ENCODE measurements at places on chromosomes 6 and 20.

DNA sequence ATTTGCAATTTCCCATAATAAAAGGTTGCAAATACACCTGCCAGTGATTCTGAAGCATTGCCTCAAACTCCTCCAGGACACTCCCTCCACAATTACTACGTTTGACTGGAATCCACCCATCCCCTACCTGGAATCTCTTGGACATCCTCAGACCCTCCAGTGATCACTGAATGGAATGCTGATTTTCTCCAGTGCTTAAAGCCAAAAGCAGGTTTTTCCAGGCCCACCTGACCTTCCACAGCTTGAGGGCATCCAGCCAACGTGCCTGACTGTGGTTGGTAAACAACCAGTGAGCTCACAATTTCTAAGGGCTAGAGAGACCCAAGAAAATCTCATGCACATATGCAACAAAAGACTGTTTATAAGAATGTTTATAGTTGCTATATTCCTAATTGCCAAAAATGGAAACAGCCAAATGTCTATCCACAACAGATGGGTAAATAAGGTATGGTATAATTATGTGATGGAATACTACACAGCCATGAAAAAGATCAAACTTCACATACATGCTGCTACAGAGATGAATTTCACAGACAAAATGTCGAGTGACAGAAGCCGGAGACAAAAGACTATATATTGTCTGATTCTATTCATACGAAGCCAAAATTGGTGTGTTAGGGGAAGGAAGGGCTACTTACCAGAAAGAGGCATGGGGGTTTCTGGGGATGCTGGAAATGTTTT lies 147.1 kb upstream of the RREB1 start:
- DNase-seq, result no peak

DNA sequence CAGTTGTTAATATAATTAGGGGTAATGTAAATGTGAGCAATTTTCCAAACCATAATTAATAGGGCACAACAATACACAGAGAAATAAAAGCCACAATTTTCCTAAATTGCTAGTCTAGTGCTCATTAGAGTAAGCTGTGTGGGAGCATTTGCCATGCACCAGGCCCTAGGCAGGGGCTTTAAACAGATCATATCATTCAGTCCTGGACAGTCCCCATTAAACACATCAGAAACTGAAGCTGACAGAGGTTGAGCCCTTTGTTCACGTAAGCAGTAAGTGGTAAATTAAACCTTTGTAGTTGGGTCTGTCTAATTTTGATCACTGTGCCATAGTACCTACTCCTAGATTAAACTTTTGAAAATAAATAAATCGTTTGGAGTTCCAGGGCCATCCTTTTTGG lies 931.1 kb downstream of the C6orf118 start:
- no peak for DNase-seq

- DNase-seq, result no peak
Observed at GRCh38 chr20:14489544-14489943, 152.1 kb upstream of the FLRT3 start.

DNA sequence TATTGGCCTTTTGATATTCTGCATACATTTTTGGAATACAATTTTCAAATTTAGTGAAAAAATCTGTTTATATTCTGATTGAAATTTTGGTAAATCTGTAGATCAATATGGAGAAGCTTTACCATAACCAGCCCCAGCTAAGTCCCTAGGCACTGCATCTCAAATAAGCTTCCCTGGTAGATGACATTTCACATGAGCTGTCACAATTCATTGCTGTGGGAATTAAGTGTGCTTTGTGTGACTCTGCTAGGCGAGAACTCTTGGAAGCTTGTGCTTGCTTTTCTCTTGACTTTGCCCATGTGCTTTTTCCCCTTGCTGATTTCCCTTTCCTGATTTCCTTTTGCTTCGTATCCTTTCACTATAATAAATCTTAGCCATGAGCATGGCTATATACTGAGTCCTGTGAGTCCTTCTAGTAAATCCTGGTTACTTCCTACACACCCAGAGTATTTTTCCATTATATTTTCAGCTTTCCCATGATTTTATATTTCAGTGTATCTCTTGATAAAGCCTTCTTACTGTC lies 166.5 kb upstream of the MMS22L start:
- no peak for DNase-seq

DNA sequence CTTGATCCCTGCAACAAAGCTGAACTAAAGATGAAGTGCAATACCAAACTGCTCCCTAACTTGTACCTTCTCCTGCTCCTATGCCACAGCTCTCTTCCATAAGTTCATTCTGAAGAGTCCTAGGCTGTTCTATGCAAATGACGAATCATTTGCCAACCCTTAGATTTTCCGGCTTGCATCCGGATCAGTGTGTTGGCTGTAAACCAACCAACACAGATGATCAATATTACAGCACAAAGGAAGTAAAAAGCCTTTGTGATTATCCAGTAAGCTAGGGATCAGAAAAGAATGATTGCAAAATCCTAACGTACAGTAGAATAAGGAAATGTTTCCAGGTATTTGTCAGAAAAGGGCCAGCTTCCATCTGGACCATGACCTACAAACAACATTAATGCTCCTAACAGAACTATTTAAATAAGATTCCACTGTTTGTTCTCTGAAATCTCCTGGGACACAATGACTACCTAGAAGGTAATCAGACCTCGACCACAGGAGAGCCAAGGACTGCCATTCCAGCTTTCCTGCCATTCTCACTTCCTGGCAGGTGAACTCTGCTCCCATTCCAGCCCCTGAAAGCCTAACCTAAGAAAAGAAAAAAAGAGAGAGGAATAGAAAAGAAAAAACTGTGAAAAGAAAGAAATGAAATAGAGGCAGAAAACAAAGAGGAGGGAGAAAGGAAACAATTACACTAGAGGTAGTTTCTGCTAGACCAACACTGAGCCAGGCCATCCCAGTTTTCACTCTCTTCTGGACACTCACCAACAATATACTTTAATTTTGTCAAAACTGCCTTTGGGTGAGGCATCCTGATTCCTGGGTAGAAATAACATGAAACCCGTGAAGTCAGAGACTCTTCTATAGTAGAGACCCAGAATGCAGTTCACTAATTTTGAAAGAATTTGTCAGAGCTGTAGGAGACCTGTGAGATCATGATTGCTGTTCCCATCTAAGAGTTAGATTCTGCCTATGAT lies 19.7 kb downstream of the GMDS start:
- no peak for DNase-seq

DNA sequence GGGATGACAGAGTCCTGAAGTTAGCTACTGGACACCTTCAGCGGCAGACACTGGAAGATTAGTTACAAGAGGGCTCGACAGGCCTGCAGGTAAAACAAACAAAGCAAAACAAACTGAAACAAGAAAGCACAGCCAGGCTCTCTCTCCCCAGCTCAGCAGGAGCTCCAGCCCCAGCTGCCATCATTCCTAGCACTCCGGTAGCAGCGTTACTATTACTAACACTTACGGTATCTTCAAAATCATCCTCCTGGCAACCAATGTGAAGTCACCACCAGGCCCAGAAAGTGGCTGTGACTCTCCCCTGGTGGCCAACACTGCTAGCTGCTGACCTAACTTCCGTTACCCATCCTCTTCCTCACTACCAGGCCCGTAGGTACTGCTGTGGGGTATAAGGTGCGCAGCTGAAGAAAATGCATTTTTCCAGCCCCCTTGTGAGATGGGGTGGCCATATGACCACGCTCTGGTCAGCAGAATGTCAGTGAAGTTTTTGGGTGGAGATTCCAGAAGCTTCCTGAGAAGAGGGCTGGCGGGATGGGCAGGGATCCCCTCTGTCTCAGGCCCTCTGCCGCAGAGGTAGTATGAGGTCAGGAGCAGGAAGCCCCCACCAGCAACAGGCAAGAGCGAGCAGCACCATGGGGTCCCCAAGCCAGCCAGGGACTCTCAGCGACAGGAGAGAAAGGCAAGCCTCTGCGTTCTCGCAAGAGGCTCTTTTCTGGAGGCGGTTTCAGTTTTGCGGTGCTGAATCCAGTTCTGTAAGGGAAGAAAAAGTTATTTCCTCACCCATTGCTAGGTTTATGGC lies 37.4 kb upstream of the TBXT start:
- DNase-seq, result peak; percentile 5

GRCh38 chr6:154864066-154864430 lies 130.8 kb downstream of the SCAF8 start:
- DNase-seq, result peak; percentile 77

DNA sequence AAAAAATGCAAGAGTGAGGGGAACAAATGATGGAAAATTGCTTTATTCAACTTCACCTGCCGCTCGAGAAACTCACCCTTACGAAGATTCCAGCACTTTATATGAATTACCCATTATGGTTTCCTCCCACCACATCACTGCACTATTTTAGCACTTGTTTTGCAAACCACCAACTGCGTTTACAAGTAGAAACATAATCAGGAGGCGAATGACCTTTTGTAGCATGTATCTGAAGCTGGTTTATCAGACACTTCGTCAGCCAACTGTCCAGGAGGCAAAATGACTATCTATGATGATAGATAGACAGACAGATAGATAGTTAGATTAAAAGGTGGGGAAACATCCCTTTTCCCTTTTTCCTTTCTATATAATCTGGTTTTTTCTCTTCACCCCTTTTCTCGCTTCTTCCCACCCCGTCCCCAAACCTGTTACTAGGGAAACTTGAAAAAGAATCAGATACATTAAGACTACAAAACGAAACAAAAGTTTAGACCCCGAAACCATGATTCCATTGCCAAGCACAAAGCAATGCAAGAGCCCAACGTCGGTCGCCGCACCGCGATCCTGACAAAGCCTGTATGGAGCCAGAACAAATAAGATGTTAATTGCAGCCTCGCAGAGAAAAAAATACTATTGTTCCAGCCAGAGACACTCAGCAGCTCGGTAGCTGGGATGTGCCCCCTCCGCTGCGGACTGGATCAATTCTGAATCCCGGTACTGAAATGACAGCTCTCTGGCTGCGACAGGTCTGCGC lies 933 bp upstream of the ADGRB3 start:
- DNase-seq, result no peak

DNA sequence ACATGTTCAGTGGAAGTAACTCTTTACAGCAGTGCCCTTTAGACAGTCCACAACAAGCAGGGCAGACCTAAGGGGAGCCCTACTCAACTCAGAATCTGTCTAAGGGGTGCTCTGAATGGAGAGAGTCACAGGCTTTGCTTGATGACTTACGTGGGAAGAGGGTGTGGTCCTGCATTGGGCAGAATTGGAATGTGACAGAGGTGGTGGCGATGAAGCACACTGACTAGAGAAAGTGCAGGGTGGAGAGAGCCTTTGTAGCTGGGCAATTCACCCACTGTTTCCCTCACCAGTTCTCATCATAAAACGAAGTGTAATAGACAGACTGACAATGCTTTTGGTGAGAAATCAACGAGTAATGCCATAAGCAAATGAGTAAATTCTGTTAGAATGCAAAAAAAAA lies 11.2 kb downstream of the TP53INP2 start:
- no peak for DNase-seq

DNA sequence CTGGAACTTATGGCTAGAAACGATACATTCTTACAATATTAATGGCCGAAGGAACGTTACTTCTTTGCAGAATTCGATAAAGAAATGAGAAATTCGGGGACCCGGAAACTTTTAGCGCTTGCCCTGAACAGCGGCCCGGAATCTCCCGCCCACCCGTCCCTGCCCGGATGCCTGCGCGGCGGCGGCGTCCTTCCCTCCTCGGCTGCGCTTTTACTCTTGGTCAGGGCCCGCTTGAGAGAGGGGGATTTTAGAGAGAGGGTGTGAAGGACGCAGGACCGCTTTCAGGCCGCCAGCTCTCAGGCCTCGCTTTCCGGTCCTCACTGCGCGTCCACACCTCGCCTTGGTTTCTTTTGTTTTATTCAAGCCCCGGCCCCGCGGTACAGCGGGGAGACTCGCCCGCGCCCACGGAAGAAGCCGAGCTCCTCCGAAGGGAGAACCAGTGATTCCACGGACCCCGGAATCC lies 243.7 kb downstream of the ARID1B start:
- DNase-seq, result no peak

DNA sequence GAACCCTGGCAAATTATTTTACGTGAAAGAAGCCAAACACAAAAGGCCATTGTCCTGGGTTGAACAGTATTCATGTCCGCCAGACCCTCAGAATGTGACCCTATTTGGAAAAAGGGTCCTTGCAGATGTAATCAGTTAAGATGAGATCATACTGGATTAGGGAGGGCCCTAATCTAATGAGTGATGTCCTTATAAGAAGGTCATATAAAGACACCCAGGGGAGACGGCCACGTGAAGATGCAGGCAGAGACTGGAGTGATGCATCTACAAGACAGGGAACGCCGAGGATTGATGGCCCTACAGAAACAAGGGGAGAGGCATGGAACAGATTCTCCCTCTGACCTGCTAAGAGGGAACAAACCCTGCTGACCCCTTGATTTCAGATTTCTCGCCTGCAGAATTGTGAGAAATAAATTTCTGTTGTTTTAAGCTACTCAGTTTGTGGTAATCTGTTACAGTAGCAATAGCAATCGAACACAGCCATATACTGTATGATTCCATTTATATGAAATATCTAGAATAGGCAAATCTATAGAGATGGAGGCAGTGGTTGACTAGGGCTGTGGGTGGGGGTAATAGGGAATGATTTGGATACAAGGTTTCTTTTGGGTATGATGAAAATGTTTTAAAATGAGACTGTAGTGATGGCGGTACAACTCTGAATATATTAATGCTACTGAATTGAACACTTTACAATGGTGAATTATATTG lies 132.9 kb upstream of the NUP153 start:
- DNase-seq, result no peak

DNA sequence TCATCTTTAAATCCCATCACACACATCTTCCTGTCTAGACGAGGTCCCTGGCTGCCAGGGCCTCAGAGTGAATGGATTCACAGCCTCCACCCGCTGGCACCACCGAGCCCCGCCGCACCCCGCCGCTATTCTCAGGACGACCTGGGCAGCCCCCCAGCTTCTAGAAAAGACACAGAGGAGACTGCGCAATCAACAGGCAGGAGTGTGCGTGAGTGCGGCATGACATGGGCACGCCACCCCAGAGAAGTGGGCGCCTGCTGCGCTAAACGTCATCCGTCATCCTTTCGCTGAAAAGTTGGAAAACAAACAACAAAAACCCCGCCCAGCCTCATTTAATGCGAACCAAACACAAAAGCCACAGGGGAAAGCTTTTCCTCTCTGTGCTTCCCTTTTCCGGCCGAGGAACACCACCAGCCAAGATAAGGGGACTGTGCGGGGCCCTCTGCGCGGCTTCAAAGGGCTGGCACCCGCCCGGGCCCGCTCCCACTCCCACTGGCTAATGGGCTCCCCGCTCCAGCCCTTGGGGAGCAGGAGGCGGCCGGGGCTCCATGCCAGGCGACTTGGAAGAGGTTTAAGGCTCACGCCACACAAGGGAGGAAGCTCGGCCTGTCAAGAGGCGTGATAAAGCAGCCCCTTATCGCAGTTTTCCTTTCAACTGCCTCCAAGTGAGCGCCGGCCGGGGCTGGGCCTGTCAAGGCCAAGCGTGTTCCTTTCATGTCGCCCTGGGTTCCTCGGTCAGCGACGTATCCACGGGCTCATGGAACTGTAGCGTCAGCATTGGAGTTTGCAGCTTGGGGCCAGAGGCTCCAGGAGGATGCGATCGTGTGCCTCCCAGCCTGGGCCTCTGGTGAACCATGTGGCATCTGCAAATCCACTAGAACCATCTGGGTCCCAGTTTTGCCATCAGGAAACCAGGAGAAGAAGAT lies 50.1 kb downstream of the NFATC2 start:
- no peak for DNase-seq

All from T47D (cell line).